ENCODE measurements at places on chromosomes 5 and 9. TPM values are rescaled to one million over a fixed set of nuclear protein-coding genes. Genes with fewer than 3 reads are reported as not detected.

RNF183 gene
- 1.1 TPM for polyA plus RNA-seq

SV2C gene
- 0.01 TPM for polyA plus RNA-seq

TMEM215 gene
- polyA plus RNA-seq, result not detected

CCDC192 gene
- polyA plus RNA-seq, result 0.08 TPM

RGMB gene
- polyA plus RNA-seq, result 3.8 TPM

DNA sequence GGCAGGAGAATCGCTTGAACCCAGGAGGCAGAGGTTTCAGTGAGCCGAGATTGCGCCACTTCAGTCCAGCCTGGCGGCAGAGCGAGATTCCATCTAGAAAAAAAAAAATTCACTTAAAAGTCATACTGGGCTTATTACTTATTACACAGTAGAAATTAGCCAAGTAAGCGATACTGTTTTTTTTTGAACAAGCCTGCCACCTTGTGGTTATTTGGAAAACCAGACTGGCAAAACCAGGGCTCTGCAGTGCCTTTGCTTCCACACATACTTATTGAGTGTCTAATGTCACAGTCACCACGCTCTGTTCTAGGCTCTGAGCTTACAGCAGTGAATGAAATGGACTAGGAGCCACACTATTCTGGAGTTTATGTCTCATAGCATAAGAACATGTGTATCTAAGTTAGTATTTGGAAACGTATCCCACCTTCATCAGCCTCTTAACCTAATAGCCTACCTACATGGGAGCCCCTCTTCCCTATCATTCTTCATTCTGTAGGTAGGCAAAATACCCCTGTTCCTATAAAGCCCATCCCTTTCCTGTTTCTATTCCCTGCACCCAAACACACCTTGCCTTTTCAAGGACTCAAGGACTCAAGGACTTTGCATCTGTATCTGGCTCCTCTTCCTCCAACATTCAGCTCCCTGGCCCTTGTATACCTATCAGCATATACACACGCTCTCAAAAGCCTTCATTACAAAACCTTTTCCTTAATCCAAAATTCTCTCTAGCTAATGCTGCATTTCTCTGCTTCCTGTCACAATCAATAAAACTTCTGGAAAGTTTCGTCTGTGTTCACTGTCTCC is 13.9 kb upstream of the BASP1 start:
- peak; percentile 72 for DNase-seq

DNA sequence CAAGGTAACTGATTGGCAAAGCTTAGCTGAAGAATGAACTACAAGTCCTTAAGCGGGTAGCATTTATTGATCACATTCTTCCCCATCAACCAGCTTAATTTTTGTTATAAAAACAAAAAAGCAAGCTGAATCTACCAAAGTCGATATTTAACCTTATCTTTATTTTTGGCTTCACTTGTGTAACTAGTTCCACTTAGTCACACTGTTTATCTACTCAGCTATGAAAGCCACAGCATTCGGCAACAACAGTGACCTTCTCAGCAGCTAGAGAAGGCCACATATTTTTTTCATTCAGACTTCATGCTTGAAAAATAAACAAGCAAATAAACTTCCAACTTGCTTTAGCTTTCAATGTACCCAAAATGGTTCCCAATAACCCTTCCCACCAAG is 69.4 kb downstream of the KLHL3 start:
- peak; percentile 6 for DNase-seq

GRCh38 chr5:141623611-141624010 is 4.8 kb upstream of the DIAPH1 start:
- no peak for DNase-seq

GRCh38 chr5:180103487-180104167 is 32.1 kb upstream of the RNF130 start:
- no peak for DNase-seq

GRCh38 chr9:128168731-128169308 is 8.8 kb downstream of the BBLN start:
- DNase-seq, result no peak

DNA sequence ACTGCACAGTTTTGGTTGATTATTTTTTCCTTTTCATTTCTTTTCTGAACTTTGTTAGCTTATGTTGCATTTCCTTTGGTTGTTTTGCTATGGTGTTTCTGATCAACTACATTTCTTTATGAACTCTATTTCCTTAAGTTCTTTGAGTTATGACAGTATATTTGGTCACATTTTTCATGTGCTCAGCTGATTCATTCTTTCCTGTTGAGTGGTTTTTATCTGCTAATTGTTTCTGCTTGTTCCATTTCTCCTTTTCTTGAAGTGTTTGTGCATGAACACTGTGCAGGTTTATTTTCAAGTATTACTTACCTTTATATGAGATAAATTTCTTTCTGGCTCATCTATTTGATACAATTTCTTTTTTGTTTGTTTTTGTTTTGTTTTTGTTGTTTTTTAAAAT is 50.9 kb upstream of the MACIR start:
- DNase-seq, result no peak

- DNase-seq, result no peak
These were observed 100.2 kb downstream of the MPDZ start for GRCh38 chr9:13179257-13179656.

GRCh38 chr5:68389618-68390017 is 174.1 kb downstream of the PIK3R1 start:
- DNase-seq, result no peak

GRCh38 chr5:121988488-121988887 is 26.7 kb downstream of the SRFBP1 start:
- DNase-seq, result no peak

DNA sequence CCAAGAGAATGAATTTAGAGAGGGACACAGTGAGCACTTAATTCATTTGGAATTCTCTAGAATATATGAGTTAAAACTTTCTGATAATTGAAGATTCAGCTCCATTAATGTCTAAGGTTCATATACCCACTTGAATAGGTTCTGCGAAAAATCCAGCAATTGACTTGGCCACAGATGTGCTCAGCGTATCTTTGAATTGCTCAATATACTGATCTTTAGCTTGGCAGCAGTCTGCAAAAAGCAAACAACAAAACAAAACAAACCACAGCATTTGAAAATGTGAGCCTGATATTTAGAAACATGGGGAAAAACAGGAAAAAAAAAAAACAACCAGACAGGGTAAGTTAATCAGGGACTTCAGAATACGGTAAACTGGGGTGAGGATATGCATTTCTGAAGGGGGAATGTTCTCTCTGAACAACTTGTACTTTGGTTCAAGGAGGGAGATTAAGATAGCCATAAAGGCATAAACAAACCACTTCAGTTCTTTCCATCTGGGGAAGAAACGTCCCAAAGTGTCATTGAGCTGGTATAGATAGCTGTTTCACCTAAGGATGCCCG is 21.4 kb downstream of the AGXT2 start:
- no peak for DNase-seq

DNA sequence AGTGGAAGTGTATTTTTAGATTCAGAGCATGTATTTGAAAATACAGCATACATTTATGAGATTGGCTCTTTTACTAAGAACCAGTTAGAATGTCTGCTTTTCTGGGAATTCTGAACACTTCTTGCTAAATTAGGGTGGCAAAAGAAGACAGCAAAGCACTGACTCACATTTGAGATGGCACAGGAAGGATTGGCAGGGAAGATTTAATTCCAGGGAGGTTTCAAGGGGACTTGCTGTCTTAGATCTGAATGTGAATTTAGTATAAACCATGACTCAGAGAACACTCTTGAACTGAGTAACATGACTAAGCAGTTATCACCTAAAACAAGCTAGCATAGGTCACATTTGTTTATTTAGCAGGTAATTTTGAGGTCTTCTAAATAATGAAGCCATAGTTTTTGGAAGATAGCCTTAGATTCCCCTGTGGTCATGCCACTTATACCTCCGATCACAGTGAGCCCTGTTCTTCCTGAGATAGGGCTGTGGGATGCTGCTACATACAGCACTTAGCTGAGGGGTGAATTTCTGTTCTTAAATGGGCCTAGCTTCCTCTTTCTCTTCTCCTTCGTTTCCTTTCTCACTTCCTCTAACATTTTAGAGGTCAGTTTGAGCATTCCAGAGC is 173.8 kb downstream of the PCSK1 start:
- no peak for DNase-seq

- DNase-seq, result no peak
These were observed 27.7 kb downstream of the UBLCP1 start for GRCh38 chr5:159290741-159291140.

- peak; percentile 56 for DNase-seq
These were observed at the start of gene CLIC3 for GRCh38 chr9:136996361-136997292. CLIC3 (minus strand) TSS chr9:136996568; CDS start chr9:136996543, 25 bp downstream.

Data from lung (tissue), 17 donors.